CD4-positive, alpha-beta T cell treated with Interleukin-4 for 4 hours (primary cell): ENCODE measurements at places on chromosomes 3 and 15.

DNA sequence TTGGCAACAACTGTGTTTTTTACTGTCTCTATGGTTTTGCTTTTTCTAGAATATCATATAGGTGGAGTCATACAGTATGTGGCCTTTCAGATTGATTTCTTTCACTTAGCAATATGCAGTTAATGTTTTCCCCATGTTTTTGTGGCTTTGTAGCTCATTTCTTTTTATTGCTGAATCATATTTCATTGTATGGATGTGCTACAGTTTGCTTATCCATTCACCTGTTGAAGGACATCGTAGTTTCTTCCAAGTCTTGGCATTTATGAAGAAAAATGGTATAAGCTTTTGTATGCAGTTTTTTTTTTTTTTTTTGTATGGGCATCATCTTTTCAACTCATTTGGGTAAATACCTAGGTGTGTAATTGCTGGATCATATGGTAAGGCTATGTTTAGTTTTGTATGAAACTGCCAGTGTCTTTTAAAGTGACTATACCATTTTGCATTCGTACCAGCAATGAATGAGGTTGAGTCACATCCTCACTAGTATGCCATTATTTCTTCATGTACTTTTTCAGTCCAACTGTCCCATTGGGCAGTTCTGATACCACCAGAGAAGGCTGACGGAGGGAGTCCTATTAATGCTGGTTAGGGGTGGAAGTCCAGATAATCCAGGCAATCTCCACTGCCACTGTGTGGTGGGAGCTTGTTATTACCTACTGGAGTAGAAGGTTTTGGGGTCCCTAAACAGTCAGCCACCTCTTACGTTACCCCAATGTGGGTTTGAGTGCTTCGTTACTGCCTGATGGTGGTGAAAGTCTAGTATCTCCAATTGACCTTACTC lies 210.5 kb downstream of the DOCK3 start:
- DNase-seq, result no peak

GRCh38 chr15:74529921-74530320 lies 11.1 kb upstream of the ARID3B start:
- no peak for DNase-seq

GRCh38 chr3:134363381-134363755 lies 10.9 kb downstream of the AMOTL2 start:
- DNase-seq, result no peak

DNA sequence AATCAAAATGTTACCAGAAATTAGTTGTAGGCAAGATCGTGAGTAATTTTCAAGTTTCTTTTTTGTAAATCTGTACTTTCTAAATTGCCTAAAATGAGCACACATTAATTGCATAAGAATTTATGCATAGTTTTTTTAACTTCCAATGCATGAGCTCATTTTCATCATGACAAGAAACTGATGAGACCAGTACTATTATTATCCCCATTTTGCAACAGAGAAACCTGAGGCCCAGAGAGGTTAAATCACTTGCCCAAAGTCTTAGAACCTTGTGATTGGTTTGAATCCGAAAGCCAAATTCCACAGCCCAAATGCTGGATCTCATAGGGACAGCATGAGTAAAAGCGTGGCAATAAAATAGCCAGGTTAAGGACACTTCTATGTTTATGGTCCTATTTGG lies 274.7 kb downstream of the ERC2 start:
- DNase-seq, result no peak

DNA sequence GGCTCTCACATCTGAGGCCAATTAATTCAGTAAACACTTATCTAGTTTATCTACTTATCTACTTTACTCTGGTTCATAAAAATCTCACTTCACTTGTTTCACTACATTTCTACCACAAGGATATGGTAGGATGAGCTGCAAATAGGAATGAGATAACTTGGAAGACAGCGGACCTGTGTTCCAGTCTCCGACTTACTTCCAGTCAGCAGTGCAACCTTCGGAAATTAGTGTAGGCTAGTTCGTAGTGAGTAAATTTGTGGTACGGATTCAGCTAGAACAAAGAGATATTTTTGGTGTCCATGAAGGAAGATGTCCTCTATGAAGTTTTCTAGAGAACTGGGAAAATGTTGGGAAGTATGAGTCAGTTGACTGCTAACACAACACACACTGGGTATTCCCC lies 66.3 kb downstream of the TPRG1 start:
- DNase-seq, result no peak

DNA sequence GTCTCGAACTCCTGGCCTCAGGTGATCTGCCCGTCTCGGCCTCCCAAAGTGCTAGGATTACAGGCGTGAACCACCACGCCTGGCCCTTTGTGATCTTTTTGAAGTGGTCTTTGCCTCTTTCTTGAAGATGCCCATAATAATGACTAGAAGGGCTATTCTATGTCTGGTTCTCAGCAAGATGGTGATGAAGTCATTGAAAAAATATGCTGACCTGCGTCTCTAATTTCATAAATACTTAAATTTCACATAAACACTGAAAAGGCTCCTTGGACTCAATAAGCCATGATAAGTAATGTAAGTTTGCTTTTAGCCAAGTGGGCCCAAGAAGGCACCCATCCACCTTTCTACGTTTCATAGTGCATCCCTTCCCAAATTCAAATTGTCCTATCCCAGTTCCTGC lies 775 bp upstream of the MAPK6 start:
- no peak for DNase-seq

DNA sequence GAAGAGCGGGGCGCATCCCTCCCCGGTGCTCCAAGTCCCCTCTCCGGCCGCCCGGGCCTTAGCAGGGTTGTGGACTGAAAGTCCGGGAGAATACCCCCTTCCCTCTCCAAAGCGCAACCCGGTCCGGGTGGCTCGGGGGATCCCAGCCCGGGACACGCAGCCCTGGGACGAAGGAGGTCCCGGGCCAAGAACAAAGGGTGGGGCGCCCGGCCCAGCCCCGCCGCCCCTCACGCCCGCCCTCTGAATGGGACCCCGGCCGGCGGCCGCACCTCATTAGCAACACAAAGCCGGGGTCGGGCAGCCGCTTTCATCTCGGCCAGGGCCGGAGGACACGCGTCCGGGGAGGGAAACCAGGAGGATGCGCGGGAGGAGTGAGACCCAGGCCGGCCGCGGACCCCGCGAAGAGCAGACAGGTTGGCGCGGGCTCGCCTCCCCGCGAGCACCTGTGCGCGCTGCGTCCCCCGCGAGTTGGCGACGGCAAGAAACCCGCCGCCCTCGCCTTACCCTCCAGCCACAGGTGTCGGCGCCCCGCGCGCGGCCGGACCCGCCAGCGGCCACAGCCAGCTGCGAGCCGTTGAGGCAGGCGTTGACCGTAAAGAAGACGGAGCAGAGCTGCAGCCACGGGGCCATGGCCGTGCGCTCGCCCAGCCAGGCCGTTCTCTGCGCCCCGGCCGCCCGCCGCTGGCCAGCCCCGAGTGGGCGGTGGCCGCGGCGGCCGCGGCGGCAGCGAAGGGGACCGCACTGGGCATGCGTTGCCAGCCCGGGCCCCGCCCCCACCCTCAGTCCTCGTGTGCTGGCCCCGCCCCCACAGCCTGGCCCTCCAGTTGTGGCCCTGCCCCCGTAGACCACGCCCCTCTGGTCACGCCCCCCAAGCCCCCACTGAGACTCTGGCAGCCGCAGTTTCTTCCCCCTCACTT lies at the start of gene IL17RD:
Gene IL17RD (minus strand): TSS at position 697 of the 917 bp plus-strand sequence. CDS start 67 bp downstream, at position 630.
- DNase-seq, result peak; percentile 7

GRCh38 chr15:101169495-101170071 lies 82.3 kb downstream of the CHSY1 start:
- DNase-seq, result no peak

GRCh38 chr3:115851571-115851970 lies 228.3 kb downstream of the GAP43 start:
- DNase-seq, result no peak

- no peak for DNase-seq
These were observed 85.9 kb upstream of the SYNPR start for GRCh38 chr3:63192248-63192647.

DNA sequence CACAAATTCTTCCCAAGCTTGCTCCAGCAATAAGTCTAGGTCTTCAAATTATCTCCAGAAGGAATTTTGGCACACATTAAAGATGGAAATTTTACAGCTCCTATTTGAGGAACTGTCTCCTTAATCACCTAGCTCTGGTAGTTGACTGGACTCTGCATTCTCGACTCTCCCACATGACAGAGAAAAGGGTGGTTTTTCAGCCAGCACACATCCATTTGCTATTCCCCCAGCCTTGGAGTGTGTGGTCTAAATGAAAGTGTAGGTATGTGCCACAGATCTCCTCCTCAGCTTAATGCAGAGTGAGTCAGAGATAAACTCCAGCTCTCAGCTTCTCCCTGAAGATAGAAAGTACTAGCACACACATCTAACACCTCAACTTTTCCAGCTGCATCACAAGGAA lies 62.2 kb upstream of the ALCAM start:
- DNase-seq, result no peak

GRCh38 chr3:8444883-8445282 lies 56.7 kb upstream of the LMCD1 start:
- DNase-seq, result no peak

- no peak for DNase-seq
These were observed 45.6 kb downstream of the DLEC1 start for GRCh38 chr3:38084334-38085310.

GRCh38 chr15:60933900-60934885 lies 294.9 kb downstream of the RORA start:
- peak; percentile 4 for DNase-seq

- no peak for DNase-seq
These were observed 22.5 kb upstream of the OTOL1 start for GRCh38 chr3:161474139-161474538.

DNA sequence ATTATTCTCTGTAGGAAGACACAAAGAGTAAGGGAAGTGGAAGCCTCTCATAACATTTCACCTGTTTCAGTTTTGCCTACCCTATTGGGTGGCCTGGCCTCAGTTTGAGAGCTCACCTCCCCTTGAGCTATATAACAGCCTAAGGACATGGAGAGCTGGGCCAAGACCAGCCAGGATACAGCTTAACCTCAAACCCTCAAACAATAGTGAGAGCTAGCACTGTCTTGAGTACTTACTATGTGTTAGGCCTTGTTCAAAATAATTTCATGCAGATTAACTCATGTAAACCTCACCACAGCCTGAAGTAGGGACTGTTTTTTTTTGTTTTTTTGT lies 15.0 kb upstream of the TBL1XR1 start:
- no peak for DNase-seq

- no peak for DNase-seq
These were observed 35.2 kb downstream of the EFCAB12 start for GRCh38 chr3:129393271-129393670.

DNA sequence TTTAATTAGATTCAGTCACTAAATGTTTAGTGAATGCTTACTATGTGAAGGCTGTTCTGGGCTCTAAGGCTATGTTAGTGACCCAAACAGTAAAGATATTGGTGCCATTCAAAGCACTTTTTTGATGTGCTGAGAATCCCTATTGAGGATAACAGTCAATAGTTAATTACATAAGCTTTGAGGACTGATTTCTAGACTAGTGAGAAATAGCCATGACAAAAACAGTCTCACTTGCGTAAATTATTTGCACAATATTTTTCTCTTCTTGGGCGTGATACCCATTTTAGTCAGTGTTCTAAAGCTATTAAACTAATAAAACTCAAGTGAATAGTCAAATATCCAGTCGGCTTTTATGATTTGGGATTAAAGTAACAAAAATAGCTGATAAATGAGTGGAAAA lies 74.6 kb downstream of the UBE2E2 start:
- no peak for DNase-seq

DNA sequence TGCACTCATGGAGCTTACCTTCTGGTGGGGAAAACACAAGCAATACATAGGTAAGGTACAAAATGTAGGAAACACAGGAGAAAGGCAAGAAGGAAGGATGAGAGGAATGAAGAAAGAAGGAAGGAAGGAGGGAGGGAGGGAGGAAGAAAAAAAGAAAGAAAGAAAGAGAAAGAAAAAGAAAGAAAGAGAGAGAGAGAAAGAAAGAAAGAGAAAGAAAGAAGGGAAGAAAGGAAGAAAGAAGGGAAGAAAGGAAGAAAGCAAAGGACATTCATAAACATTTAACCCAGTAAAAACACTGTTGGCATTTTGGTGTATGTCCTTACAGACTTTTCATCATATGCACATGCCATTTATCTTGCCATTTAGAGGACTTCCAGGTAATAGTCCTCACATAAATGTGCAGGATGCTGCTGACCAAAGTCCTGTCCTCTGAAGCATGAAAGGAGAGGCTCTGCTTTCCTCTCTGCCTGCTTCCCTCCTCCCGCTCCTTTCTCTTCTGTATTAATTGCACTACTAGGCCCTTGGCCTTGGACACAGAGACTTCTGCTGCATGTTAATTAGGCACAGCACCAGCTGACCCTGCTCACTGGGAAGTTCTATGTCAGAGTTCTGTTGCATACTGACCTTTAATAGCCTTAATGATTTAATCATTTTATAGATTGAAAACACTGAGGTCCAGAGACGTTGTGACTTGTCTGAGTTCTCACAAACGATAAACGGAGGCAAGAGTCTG lies 29.7 kb upstream of the NDUFB4 start:
- no peak for DNase-seq

GRCh38 chr3:189629803-189630455 lies 1.3 kb upstream of the TP63 start:
- DNase-seq, result no peak

DNA sequence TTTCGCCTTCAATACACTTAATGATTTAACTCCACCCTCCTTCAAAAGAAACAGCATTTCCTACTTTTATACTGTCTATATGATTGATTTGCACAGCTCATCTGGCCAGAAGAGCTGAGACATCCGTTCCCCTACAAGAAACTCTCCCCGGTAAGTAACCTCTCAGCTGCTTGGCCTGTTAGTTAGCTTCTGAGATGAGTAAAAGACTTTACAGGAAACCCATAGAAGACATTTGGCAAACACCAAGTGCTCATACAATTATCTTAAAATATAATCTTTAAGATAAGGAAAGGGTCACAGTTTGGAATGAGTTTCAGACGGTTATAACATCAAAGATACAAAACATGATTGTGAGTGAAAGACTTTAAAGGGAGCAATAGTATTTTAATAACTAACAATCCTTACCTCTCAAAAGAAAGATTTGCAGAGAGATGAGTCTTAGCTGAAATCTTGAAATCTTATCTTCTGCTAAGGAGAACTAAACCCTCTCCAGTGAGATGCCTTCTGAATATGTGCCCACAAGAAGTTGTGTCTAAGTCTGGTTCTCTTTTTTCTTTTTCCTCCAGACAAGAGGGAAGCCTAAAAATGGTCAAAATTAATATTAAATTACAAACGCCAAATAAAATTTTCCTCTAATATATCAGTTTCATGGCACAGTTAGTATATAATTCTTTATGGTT lies at the start of gene CCR5:
Gene CCR5 (plus strand): TSS at position 108 of the 680 bp plus-strand sequence. CDS start 1,957 bp downstream, outside the sequence.
- peak; percentile 77 for DNase-seq

GRCh38 chr15:95715906-95716656 lies 614.4 kb upstream of the NR2F2 start:
- no peak for DNase-seq

DNA sequence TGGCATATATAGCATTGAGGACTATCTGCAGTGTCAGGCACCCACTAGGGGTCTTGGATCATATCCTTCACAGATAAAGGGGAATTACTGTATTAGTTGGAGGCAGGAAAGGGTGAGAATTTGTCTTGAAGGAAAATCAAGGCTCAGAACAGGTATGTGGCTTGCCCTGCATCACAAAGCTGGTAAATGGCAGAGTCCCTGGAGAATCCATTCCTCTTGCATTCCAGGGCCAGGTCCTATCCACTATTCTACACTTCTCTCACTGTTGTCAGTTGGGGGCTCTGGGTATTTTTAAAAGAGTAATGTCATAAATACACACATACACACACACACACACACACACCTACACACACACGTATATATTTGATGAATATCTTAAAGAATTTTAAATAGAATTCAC lies 19.8 kb upstream of the FGF12 start:
- DNase-seq, result no peak

GRCh38 chr15:93762036-93762435 lies 469.3 kb upstream of the MCTP2 start:
- DNase-seq, result no peak
